ENCODE measurements at places on chromosomes 5 and 9. TPM values are rescaled to one million over a fixed set of nuclear protein-coding genes. Genes with fewer than 3 reads are reported as not detected.

ECSCR gene
- total RNA-seq = not detected

ANKRD34B gene
- not detected for total RNA-seq

C5orf52 gene
- not detected for total RNA-seq

PCDHGA9 gene
- 0.13 TPM for total RNA-seq

DNA sequence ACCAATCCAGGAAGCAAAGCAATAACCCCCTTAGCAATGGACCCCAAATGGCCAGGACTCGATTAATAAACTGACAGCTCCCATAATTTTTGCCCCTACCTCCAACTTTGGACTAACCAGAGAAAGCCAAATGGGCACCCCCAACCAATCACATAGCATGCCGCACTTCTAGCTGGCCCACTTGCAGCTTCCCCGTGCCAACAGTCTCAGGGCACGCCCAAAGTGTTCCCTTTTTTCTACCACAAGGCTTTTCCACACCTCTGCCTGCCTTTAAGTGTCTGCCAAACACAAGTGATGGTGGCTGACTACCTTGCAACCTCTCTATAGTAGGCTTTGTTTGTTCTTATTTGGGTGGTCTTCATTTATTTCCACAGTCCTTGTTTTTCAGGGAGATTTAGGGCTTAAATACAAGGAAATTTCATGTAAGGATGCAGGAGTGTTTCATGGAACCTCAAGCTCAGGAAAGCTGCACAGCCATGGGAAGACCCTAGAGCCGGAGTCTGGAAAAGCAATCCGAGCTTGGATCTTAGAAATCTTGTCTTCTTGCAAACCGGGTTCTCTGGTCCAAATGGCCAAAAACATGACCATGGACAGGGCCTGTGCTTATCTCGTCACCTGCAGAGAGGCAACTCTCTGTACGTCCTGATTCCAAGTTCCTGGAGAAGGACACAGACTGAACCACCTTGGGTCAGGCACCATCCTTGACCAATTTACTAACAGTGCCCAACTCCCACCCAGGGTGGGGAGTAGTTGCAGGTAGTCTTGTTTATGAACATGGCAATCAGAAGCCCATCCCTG, 89.2 kb downstream of the THBS4 start:
- no peak for DNase-seq

DNA sequence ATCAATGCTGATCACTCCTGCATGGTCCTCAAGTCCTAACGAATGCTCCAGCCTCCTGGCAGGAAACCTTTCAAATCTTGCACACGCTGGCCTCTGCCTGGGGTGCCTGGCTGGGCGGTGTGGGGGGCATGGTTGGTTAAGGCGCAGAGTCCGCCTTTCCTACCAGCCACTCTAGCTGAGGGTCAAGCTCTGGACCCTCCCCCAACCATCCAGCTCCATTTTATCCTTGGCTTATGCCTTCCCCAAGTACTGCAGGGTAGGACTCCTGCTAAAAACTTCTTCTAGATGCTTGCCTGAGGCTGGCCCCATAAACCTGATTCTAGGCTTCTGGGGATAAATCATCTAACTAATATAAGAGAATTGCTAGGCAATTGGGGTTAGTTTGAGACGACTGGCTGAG, 808 bp upstream of the MVB12B start:
- DNase-seq = no peak

DNA sequence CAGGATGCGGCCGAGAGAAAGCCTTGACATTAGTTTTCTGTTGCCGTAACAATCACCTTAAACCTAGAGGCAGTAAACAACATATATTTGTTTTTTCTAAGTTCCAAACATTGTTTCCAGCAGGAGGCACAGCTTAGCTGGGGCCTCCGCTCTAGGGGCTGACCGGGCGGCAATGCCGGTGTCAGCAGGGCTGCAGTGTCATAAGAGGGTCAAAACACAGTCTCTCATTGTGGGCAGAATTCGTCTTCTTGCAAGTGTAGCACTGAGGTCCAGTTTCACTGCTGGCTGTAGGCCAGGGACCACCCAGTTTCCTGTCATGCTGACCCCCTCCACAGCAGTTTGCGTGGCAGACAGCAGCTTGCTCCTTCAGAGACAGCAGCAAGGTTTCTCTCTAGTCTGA, 186.2 kb downstream of the PJA2 start:
- DNase-seq = no peak

- DNase-seq = no peak
Observed at GRCh38 chr5:5483350-5483749, 60.9 kb downstream of the ICE1 start.

GRCh38 chr9:136496801-136497620, 14.2 kb upstream of the SEC16A start:
- DNase-seq = no peak

GRCh38 chr5:94891972-94892371, 273.5 kb downstream of the SLF1 start:
- no peak for DNase-seq

DNA sequence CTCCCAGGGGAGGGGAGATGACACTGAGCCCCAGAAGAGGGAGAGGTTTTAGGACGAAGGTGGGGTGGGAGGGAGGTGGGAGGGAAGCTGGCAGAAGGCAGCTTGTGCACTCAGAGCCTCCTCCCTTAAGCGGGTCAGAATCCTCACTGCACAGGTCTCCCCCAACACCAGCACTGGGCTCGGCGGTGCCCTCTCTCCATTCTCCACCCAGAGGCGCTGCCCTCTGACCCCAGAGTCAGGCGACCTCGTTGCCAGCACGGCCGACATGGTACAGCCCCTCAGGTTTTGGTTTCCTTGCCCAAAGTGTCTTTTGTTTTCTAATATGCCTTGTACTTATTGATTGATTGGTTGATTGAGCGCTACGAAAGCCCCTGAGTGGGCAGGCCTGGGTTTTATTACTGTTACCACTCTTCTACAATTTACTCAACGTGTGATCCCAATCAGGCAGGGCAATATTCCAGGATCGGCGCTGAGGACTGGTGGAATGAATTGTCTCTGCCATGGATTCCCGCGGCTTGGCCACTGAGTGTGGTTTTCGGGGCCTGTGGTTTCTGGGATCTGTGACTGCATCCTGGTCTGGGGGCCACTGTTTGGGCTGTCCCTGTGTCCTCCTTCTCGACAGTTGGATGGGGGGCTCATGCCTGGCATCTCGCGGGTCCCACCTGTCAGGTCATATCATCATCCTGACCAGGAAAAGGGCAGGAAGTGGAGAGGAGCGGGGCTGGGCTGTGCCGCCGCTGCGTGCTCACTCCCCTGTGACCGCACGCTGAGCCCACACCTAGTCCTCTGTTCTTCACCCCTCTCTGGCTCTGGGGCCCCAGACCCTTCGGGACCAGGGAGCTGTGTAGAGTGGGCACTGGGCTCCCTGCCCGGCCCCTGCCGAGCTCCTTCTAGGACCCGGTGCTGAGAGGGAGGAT, 9.6 kb upstream of the FCN2 start:
- no peak for DNase-seq

- no peak for DNase-seq
Observed at GRCh38 chr9:133189826-133190225, 19.2 kb downstream of the OBP2B start.

GRCh38 chr9:129480745-129481144, 140.2 kb downstream of the C9orf50 start:
- no peak for DNase-seq

DNA sequence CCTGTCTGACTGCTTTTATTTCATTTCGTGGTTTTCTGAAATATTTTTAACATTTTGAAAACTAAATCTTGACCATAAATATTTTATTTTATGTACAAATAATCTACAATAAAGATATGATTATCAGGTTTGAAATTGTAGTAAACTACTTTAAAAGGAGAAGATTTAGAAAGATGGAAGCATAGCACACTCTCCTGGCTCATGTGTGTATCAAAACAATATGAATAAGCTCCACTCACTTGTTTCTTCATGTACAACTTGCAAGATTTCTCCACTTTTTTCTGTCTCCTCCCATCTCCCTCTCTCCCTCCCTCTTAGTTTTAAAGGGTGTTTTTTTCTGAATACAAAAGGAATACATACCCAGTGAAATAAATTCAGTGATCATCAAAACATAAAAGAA, 15.4 kb upstream of the VPS13A start:
- no peak for DNase-seq

- peak; percentile 34 for DNase-seq
Observed at GRCh38 chr5:438481-438981, 4.4 kb upstream of the EXOC3 start.

DNA sequence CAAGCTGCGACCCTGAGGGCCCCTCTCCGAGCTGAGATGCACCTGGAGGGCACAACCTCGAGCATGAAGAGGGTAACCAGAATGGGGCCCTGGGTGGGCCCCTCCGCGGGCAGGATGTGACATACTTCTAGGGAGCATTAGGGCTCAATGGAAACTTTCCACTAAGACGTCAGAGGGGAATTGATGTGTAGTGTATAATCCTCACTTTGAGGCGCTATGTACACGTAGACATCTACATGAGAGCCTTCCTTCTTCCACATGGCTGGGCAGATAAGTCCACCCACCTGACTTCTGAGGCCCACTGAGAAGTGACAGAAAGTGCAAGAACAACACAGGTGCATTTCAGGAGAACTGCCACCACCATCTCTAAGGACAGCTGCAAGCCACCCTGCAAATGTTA, 61.0 kb downstream of the DAP start:
- DNase-seq = no peak

GRCh38 chr5:174325961-174326360, 280.5 kb downstream of the NSG2 start:
- no peak for DNase-seq

GRCh38 chr5:96726802-96727201, 64.6 kb downstream of the CAST start:
- DNase-seq = no peak

DNA sequence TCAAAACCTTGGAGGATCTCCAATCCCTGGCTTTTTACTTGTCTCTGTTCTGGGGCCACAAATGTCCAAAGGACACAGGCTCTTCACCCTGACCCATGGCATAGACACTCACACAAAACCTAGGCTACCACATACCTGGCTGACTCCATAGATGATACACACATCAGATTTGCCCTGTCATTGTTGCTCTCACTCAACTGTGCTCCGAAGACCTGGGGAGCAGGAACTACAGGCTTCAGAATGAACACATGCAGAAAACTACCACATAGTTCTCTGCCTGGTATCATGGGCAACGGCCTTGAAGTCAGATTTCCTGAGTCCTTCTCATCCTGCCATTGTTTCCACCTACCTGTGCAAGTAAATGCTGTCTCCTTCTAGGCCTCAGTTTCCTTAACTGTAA, 226.2 kb downstream of the KIF4B start:
- no peak for DNase-seq

GRCh38 chr5:2093859-2094615, 211.3 kb upstream of the IRX4 start:
- DNase-seq = no peak

GRCh38 chr9:86230858-86231257, 28.6 kb downstream of the C9orf153 start:
- DNase-seq = no peak

Measured in naive thymus-derived CD8-positive, alpha-beta T cell (primary cell).